ENCODE measurements at places on chromosomes 12 and 14.

GRCh38 chr12:129034558-129035289 lies 181.4 kb downstream of the GLT1D1 start:
- DNase-seq = no peak

GRCh38 chr12:94208622-94208966 lies 60.2 kb downstream of the PLXNC1 start:
- DNase-seq = no peak

DNA sequence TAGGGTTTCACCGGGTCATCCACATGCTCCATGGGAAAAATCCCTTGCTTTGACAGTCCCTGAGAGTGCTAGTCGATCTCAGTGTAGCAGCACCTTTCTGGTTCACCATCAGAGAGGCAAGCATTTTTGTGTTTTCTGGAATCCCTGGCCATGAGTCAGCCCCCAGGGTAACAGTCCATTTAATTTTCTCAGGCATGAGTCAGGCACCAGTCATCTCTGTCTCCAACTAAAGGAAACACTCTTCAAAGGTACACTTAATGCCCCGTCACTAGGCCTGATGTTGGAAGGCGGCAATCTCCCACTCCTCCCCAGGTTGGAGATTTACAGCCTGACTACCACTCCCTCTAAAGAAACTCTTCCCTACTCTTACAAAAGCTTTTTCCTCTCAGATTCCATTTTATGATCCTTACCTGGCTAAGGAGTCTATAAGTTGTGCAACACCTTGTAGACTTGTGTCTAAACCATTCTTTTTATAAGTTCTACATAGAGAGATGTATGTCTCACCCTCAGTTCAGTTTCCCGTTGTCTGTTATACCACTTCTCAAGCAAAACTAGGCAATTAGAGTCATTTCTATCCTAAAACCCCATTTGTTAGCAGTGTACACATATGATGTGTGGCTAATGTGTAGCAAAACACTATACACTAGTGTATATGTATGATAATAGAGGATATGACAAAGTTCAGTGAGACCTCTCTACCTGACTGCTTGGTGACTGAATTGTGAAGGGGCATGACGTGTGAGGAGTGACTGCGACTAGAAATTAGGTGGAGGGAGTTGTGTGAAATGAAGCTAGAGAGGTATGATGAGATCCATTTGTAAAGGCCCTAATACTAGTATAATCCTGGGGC lies 24.6 kb downstream of the TMEM19 start:
- DNase-seq = no peak

- no peak for DNase-seq
These were observed 12.9 kb downstream of the ST8SIA1 start for GRCh38 chr12:22321638-22322037.

DNA sequence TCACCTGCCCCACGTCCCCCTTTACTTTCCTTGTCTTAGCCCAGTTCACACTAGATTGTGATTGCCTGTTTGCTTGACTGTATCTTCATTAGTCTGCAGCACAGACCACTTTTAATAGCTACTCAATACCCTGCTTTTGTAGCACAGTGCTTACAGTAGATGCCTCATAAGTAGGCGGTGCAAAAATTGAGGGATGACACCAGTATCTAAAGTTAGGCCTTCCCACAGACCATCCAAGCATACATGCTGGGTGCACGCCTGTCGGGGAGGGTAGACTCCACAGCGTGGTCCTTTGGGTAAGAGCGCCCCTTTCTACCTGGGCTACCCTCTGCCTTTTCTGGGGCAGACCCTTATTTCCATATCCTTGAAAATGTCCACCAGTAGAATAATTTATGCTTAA lies 140.8 kb downstream of the GCH1 start:
- DNase-seq = no peak

GRCh38 chr14:82951171-82951570 lies 1417.5 kb upstream of the SEL1L start:
- DNase-seq = no peak

DNA sequence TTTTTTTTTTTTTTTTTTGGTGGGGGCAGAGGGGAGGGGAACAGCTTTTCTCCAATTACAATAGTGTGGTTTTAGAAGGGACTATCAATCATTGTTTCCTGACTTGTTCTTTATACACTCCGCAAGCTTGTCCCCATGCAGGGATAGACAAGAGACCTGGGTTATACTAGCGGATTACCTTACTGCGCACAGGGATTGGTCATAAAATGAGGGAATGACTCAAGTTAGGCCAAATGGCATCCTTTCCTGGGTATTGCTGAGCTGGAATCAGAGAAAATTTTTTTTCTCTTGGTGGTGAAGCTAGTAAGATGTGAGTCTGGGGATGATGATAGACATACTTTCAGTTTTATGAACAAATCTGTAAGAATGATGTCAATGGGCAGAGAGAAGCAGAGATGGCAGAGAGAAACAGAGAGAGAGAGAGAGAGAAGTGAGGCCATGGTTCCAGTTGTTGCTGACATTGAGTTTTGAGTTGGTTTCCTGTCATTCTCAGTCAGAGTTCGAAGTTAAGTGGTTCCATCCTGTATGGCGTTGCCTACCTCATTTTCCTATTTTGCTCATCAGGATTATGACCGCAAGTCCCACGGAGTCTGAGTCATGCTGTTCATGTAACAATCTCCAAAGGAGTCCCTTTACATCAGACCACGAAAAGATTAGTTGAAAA lies 59.1 kb upstream of the OTOGL start:
- no peak for DNase-seq

- DNase-seq = no peak
These were observed 83.9 kb downstream of the PIK3C2G start for GRCh38 chr12:18345021-18345735.

- no peak for DNase-seq
These were observed 1.7 kb downstream of the OLR1 start for GRCh38 chr12:10170216-10170615.

DNA sequence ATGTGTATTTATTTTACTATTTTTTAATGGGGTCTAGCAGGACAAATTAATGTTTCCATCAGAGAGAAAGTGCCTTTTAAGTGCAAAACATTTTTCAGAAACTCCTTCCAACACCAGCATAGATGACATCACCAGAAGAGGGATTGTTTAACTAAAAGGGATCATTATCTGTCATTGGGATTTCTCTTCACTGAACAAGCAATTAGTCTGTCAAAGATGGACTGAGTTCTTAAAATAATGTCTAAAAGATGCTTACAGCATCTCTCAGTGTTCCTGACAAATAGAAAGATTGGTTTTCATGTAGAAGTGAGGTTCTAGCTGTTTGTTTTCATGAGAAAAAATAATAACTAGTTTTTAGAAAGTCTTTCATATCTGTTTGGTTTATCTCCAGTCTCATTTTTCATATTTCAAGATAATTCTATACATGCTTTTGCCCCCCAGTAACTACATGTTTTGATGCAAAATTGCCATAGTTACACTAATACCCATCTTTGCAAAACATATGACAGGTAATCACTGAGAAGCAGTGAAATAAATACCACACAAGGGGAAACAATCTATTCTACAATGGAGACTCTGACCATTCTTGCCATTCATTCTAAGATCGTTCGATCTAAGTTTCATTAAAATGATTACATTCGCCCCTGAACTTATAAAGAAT lies 850.3 kb downstream of the GALC start:
- no peak for DNase-seq

DNA sequence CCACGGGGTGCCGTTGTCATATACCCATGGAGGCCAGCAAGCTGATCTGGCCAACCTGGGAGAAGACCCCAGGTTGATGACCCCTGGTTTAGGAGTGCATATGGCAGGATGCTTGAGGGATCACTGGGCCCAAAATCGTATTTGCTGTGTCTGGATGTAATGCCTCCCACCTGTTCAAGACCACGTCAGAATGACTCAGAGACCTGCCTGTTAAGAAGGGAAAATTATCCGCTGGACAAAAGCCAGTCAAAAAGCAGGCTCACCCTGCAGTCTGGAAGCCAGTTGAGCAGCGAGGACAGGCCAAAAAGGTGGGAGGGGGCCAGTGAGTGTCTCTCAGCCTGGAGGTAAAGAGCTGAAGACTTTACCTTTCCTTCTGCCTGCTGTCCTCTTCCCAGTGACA lies 449.2 kb downstream of the DPF3 start:
- DNase-seq = no peak

DNA sequence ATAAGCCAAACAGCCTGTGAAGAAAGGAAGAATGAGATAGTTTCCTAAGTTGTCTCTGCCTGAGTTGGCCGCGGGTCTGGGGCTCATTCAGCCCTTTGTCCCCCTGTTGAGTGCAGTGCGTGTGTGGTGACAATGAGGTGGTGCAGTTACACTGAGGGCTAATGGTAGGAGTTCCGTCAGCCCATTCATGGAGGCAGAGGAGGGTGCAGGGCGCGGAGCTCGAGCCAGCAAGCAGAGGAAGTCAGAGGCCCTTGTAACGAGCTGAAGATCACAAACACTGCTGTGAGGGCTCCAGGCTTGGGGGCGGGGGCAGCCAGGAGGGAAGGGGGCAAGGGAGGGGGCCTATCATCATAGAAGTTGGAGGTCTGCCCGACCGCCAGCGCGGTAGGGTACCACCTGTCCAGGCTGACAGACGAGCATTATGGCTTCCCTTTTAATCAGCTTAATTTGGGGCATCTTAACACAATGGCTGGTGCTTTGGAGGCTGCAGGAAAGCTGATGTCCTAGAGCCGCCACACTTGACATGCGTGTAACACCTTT lies 20.5 kb downstream of the CCND2 start:
- DNase-seq = peak; percentile 73

- no peak for DNase-seq
These were observed 8.3 kb upstream of the KLHL42 start for GRCh38 chr12:27771481-27772327.
